Fibroblast of skin of left quadriceps (primary cell): ENCODE measurements at places on chromosomes 5 and 9.

GRCh38 chr5:132425009-132425937 is 55.8 kb downstream of the SLC22A5 start:
- no peak for DNase-seq

DNA sequence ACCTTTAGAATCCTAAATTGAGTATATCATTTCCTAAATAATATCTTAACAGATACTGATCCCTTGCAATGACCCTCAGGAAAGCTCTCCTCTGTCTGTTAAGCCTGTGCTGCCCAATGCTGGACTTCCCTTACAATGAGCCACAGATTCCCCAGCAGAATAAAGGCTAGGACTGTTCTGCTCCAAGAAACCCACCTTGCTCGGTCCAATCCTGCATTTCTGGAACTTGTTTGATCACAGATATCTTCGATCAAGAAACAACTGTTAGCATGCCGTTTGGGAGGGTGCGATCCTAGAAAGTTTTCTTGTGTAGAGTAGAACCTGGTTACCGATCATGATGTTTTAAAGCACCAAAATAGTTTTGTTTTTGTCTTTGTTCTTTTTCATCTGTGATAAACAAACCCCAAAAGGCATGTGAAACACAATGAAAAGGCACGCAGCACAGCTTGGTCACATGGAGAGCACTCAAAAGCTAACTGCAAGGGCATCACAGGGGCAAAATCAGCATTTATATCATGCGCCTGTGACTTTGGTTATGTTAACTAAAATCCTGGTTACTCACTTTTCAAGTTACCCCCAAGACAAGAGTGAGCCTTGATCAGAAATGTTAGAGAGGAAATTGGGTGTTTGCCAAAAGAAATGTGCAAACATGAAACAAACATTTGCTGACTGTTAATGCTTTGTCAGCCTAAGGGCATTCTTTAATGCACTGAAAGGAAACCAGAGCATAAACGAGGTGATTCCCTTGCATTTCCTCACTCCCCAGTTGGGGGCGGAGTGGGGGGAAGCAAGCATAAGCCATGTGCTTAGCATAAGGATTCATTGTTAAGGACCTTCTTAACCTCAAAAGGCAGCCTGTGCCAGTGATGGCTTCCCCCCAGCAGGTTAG is 61.9 kb upstream of the ADAMTS16 start:
- no peak for DNase-seq

GRCh38 chr5:110854200-110854599 is 115.4 kb downstream of the SLC25A46 start:
- DNase-seq: no peak

DNA sequence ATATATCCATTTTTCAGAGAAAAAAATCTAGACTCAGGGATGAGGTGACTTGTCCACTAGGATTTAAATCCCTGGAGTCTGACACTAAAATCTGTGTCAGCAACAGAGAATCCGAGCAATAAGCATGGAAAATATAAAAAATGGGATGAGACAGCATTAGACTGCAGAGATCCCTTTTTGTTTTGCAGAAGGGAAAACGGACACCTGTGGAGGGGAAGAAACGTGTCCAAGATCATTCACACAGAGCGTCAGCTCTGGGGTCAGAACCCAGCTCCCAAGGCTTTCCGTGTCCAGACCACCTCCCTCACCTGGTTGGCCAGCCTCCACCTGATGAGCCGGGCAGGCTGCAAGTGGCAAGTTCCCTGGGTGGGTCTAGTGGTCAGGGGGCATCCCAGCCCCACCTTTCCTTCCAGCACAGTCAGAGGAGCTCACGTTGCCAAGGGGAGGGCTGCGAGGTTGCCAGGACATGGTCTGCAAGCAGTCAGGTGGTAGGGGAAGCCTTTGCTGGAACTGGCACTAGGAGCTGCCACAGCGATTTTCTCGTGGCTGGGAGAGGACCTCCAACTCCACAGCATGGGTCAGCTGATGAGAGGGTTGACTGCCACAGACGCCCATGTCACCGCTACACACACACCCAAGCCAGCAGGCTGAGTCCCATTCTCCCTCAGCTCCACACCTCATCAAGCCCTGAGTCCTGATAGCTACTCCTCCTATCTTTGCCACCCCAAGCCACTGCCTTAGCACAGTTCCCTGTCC is 65.9 kb upstream of the CPLX2 start:
- no peak for DNase-seq

GRCh38 chr5:15406478-15406877 is 93.5 kb upstream of the FBXL7 start:
- no peak for DNase-seq

- no peak for DNase-seq
These were observed 464.5 kb downstream of the CSNK1G3 start for GRCh38 chr5:123976379-123977033.
